ENCODE measurements at places on chromosomes 5 and 9.

GRCh38 chr9:108117795-108118194 lies 628.2 kb upstream of the KLF4 start:
- no peak for DNase-seq

DNA sequence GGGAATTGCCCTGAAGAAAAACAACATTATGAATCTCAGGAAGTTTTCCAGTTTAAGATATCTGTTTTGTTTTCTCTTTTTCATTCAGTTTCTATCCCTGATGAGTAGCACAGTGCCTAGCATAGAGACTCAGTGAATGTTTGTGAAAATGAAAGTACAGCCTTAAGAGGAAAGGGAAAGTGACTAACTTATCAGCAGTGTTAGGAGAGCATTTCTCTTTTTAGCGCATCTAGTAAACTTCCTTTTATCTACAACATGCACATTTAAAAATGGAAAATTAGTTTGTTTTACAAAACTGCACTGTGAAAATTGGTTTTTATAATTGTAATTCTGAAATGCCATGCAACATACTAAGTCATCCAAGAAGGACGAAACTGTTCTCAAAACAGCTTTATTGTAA lies 110.8 kb downstream of the SMARCA2 start:
- DNase-seq = no peak

GRCh38 chr5:42494414-42494813 lies 71.2 kb downstream of the GHR start:
- no peak for DNase-seq

DNA sequence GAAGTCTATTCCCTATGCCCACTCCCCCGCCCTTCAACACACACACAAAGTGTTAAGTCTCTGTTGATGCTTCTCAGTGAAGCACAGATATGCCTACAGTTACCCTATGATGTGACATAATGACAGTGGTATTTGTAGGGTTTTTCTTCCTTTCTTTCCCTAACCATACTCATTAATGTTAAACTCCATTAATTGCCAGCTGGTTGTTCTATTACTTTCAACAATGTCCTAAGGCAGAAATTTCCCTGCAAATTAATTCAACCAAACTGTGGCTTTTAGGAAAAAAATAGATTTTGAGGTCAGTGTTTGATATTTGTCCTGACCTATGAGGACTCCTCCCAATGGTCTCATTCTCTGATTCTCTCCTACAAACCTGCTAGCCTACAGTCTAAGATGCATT lies 38.2 kb upstream of the SLCO6A1 start:
- DNase-seq = no peak

DNA sequence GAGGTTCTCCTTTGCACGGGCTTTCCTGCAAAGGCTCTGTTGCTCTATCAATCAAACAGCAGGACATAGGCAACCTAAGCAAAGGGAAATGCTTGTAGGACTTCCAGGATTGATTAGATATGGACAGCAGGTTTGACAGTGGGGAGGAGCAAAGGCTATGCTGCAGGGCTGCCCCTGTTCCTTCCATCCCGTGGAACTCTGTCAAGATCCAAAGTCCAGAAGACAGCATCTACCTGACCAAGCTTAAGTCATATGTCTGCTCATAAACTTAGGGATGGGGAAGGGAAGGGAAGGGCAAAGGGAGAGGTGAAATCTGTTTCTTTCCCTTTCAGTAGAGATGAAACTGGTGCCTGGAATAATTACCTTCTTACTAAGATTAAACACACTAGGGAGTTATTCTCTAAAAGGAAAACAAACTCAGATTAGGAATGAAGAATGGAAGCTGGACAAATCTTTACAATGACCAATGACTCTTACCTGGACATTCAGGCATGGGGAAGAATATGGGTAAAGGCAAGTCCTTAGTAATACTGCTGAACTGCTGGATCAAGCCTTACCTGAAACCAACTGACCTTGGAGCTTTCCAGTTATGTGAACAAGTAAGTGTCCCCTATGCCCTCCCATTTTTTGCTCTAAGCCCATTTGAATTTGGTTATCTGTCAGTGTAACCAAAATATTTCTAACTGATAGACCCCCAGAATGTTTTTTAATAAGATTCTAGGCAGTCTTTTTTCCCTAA lies 8.4 kb upstream of the ACOT12 start:
- no peak for DNase-seq

GRCh38 chr5:127143722-127144121 lies 70.4 kb upstream of the C5orf63 start:
- no peak for DNase-seq

- DNase-seq = no peak
These were observed 18.8 kb downstream of the FBXL7 start for GRCh38 chr5:15518786-15519185.

GRCh38 chr9:79641070-79641469 lies 69.3 kb downstream of the TLE4 start:
- DNase-seq = no peak

DNA sequence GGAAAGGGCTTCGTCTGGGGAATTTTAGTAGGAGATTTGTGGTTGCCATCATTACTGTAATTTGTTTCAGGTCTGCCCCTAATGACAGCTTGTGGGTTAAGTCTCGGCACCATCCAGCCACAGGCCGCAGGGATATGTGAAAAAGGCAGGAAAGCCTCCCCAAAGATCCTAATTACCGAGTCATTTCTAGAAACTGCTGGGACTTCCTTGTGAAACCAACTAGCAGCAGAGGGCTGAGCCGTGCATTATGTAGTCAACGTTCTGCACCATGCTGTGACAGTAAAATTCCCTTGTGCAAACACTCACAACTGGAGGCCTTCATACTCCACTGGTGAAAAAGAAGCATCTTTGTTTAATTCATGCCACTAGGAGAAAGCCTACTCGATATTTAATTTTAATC lies 230.3 kb downstream of the MPDZ start:
- DNase-seq = no peak

DNA sequence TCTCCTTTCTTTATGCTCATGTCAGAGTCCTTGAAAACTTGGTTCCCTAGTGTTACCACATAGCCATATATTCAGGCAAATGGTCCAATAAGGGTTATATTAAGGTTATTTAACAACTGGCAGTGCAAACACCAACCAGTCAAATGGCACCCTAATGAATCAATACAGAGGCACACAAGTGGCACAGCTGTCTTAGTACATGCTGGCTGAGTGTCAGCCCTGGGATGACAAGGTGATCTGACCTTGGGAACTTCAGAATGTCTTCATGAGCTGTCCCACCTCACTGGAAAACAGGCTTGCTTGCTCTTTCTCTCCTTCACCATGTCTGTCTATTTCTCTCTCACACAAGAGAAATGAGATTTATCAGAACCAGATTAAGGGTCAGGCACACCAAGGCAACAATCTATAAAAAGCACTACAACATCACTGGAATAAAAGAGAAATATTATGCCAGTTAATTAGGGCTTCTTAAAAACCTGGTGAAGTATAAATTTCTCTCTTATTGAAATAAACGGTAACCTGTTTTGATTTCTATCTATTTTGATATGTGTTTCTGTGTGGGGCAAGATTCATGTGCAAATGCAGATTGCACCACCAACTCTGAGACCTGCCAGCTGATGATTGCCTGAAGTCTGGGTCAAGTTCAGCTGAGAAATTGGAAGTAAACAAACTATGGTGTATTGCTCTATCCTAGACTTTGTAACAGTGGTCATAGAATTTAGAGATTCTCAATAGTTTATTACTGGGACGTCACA lies 140.7 kb downstream of the SREK1 start:
- no peak for DNase-seq

DNA sequence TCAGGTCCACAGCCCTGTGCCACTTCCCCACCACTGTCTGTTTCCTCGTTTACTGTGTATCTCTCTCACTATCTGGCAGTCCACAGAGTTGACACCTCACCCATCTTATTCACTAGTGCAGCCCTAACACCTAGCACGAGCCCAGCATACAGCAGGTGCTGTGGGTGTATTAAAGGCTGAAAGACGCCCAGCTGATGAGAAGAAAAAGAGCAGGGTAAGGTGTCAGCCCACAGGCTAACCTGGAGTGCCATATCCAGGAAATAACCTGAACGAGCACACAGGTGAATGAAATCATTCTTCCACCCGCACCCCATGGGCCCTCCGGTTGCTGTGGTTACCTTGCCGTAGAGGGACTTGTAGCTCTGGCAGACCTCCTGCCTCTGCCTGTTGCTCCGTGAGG lies 18.6 kb downstream of the ANXA6 start:
- no peak for DNase-seq

DNA sequence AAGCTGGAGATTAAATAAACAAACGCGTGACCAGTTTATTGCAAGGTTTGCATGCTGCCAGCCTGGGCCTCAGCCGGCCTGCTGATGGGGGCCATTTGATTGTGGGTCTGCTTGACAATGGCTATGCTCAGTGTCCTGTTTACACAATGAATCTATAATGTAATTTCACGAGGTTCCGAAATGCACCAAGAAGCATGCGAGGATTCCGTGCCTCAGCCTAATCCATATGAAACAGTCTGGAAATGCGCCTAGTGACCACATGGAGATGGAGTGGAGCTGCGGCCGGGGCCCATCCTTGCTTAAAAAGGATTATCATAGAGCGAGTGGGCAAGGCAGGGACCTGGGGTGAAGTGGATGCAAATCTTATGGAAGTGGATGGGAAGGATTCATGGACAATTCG lies 382.4 kb downstream of the CDK5RAP2 start:
- no peak for DNase-seq

DNA sequence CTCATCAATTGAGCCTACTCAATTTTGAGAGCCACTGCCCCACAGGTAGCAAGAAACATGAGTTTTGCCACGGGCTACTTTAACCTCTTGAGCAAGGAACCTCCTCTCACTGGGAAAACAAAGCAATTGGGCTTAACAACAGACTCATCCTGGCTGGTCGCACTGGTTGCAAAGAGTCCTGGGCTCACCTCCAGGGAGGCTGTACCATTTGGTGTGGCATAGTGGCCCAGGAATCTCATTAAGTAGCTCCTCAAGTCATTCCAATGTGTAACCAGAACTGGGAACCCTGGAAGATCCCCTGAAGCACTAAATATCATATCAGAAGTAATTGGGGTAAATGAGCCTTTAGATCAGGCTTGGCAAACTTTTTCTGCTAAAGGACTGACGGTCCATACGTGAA lies 78.5 kb downstream of the MYO10 start:
- DNase-seq = no peak

DNA sequence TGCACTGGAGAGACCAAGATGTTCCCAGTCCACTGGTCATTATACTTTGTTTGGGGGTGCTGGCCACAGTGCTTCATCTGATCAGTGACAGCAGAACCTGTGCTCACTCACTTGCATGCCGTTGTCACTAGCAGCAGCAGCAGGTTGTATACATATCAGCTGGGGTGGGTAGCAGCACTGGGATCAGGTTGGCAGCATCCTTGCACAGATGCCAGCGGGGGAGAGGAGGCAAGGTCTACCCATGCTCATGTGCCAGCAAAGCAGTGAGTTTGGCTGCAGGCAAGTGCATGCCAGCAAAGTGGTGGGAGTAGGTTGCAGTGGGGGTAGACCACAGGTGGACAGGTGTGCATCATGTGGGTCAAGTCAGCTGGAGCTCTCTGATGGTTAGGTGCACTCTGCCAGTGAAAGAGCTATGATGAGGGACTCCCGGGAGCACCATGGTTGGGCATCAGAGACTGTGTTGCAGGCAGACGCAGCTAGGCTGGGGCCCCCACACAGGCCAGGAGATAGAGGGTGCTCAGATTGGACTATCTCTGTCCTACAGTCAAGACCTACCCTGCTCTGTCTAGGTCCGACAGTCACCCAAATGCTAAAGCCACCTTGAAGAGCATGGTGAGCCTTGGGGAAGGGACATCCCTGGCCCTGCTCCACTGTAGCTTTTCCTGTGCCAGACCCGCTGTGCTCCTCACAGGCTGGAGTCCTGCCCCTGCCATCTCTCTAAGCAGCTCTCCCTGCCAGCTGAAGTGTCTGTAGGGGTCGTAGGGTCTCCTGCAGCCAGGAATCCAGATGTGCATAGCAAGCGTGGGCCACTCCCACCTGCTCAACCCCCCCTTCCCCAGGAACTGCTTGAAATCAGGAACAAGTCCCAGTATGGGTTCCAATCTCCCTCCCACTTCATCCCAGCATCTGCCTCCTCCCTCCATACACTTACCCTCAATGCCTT lies 119.8 kb downstream of the RNF180 start:
- DNase-seq = no peak

- DNase-seq = no peak
These were observed 54.2 kb downstream of the WHRN start for GRCh38 chr9:114450833-114451706.

DNA sequence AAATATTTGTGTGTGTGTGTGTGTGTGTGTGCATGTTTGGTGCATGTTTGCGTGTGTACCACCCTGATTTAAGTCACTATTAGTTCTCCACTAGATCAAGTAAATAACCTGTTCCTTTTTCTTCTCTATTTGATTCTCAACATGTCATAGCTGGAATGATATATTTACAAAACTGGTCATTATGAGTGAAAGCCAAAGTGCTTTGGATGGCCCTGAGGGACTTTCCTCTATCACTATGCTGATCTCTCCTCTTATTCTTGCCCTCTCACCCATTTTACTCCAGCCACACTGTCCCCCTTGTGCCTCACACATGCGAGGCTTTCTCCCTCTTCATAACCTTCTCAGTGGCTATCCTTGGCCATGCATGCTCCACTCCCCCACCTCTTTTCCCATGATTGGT lies 144.6 kb upstream of the NMUR2 start:
- DNase-seq = no peak

GRCh38 chr5:127741412-127741811 lies 38.2 kb downstream of the CCDC192 start:
- no peak for DNase-seq

GRCh38 chr9:126933334-126933980 lies 18.9 kb downstream of the RALGPS1 start:
- DNase-seq = no peak

- DNase-seq = no peak
These were observed 444.5 kb downstream of the SH3GL2 start for GRCh38 chr9:18023332-18023731.

DNA sequence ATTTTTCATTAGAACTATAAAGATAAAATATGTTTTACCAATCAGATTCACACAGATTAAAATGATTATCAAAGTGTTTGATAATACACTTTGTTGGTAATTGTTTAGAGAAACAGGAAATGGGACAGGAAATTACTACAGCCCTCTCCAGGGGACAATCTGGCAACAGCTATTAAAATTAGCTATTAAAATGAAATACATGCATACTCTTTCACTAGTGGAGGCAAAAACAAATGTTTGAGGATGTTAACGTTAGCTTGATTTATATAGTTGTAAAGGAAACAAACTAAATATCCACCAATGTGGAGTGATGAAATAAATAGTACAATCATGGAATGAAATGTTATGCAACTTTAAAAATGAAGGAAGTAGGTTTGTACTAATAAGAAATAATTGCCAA lies 53.7 kb downstream of the TARS1 start:
- no peak for DNase-seq

- no peak for DNase-seq
These were observed 14.5 kb downstream of the ANP32B start for GRCh38 chr9:97997330-97998276.

GRCh38 chr9:2354856-2355696 lies 266.5 kb upstream of the VLDLR start:
- no peak for DNase-seq

DNA sequence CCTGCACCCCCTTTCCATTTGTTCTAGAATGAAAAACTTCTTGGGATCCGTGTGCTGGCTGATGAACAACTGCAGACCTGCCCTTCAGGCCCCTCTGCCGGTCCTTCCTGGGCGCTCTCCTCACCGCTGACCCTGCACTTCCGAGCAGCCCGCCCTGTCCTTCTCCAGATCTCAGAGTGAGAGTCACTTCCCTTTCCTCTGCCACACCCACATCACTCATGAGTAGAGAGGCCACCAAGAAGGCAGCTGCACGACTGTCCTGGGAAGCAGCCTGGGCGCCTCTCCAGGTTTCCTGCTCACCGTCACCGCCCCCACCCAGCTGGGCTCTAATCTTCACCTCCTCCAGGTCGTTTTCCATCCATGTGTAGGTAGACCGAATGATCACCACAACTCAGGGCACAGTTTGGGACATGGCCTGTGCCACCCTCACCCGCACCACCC lies 35.0 kb upstream of the NSMF start:
- no peak for DNase-seq
